H1 (cell line): ENCODE measurements at places on chromosomes 2 and 18. TPM values are rescaled to one million over a fixed set of nuclear protein-coding genes. Genes with fewer than 3 reads are reported as not detected.

The IL1B gene
- not detected in 2 replicates for total RNA-seq

The HOXD10 gene
- not detected in 2 replicates for total RNA-seq

The PUS10 gene
- total RNA-seq, result 2.2 and 3.1 TPM in 2 replicates

The SLC9A4 gene
- total RNA-seq, result not detected in 2 replicates

The PLGLB1 gene
- total RNA-seq, result 0.54 TPM in 1 of 2 replicates, not detected in the other

The FSHR gene
- not detected in 2 replicates for total RNA-seq

The GLB1L gene
- total RNA-seq, result 3.2 and 3.7 TPM in 2 replicates

The TM4SF20 gene
- total RNA-seq, result not detected in 2 replicates

The EMILIN1 gene
- total RNA-seq, result 2.9 and 3.0 TPM in 2 replicates

The ERCC3 gene
- total RNA-seq, result 48.9 and 52.3 TPM in 2 replicates

The GPR35 gene
- 0.29 TPM in 1 of 2 replicates, not detected in the other for total RNA-seq

The CNGA3 gene
- total RNA-seq, result not detected in 2 replicates

GRCh38 chr2:45851576-45852304 is 200.3 kb downstream of the PRKCE start:
- no peak for DNase-seq

- no peak for DNase-seq
Measured at GRCh38 chr2:41932241-41933045, 115.4 kb upstream of the PKDCC start.

DNA sequence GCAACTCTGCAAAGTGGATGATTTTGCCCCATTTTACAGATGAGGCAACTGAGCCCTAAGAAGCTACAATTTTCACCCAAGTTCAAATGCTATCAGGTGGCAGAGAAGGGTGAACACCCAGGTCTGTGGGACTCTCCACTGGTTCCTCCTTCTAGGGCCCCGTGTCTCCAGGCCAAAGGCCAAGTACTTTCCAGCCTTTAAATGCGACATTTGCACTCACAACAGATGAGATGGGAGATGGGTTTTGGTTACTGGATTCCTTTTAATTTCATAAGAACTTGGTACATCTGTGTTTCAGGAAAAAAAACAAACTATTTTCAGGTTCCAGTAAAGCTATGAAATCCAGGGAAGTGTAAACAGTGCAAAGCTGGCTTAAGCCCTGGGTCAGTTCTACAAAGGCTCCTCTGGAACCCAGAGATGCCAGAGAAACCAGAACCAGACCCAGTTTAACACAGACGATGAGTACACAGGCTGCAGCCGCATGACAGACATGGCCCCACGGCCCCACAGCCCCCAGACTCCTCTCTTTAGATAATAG is 361.7 kb downstream of the ANAPC1 start:
- DNase-seq, result no peak

- DNase-seq, result no peak
Measured at GRCh38 chr2:51409920-51410319, 378.0 kb upstream of the NRXN1 start.

DNA sequence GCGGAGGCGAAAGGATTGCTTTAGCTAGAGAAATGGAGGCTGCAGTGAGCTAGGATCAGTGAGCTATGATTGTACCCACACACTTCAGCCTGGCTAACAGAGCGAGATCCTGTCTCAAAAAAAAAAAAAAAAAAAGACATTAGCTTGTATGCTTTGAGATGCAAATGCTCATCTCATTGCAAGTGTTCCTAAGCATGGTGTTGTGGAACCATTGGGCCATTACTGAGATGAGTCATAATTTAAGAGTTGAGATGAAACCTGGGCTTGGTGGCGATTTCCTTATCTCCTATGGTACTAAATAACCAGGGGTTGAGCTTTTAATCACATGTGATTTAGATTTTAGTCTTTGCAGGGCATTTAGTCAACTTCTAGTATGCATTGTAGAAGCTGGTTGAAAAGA is 2.2 kb downstream of the PLEKHA3 start:
- no peak for DNase-seq

- DNase-seq, result no peak
Measured at GRCh38 chr18:58848685-58849084, 16.0 kb upstream of the ZNF532 start.

DNA sequence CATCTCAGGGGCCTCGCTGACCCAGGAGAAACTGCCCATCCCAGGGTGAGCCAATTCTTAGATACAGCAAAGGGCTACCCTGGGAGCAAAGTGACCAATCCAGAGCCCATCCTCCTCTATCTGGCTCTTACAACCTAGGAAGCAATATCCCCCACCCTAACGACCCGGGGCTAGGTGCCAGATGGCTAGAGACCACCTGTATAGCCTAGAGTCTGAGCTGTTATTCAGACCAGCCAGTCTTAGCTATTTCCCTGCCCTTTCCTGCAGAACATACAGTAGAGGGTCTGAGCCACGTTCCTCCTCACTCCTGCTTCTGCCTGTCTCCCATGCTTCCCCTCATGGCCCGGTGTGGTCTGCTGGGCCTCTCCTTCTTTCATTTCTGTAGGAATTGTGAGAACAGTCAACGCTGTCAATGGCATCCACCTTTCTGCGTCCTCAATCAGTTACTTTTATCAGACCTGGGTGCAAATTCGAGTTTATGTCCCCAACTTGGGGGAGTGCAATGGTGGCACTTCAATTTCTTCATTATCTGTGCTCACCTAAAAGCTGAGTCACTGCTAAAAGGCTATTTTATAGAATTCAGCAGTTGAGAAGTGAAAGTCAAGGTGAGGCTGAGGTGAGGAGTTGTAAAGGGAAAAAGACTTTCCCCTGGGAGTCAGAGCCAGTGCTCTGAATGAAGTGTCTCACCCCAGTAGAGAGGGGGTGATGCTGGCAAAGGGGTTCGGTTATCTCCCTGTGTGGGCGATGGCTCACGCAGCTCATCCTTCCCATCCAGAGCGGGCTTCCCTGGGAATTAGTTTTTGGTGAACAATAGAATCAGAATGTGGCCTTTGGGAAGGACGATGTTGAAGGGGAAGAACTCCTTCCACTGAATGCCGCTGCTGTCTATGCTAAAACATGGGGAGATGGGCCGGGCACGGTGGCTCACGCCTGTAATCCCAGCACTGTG is 42.4 kb downstream of the LONRF2 start:
- DNase-seq, result no peak

- no peak for DNase-seq
Measured at GRCh38 chr2:158716121-158716791, 78.9 kb upstream of the DAPL1 start.

- no peak for DNase-seq
Measured at GRCh38 chr18:62672600-62672999, 42.7 kb upstream of the PHLPP1 start.

GRCh38 chr2:219214786-219215185 is 4.0 kb downstream of the ABCB6 start:
- DNase-seq, result no peak

DNA sequence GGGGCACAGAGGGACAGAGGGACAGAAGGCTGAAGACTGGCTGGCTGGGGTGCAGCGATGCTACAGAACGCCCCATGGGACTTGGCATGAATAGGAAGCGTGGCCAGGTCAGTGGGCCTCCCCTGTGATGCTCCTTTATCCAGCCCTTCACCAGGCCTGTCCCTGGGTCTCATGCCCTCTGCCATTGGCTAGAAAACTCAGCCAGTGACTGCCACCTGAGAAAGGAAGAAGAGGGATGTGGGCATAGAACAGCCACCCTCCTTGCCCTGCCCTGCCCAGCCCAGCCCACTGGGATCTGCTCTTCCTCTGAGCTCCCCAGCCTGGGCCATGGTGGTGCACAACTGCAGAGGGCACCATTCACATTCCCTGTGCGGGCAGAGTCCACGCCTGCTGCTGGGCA is 10.5 kb upstream of the LAPTM4A start:
- no peak for DNase-seq

DNA sequence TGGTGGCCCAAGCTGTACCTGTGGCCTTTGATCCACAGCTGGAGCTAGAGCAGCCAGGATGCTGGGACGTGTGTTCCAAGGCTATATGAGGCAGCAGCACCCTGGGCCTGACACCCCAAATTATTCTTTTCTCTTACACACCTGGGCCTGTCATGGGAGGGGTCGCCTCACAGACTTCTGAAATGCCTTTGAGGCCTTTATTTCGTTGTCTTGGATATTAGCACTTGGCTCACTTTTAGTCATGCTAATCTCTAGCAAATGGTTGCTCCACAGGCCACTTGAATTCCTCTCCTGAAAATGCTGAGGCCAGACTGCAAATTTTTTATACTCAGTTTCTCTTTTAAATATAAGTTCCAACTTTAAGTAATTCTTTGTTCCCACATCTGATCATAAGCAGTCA is 22.0 kb upstream of the IL1R2 start:
- no peak for DNase-seq

GRCh38 chr2:122927197-122927596 is 1097.9 kb upstream of the CNTNAP5 start:
- DNase-seq, result peak; percentile 54

DNA sequence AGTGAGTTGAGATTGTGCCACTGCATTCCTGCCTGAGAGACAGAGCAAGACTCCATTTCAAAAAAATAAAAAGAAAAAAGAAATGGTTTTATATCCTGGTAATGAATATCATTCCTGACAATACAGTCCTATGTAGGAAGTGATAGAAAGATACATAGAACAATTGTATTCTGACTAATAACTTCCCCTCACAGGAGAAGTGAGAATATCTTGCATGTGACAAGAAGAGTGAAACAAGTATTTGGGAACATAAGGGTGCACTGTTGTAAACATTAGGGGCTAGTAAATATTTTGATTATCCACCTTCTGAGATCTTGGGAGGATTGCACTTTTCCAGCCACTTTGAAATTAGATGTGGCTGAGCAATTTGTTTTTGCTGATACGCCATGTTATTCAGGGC is 40.7 kb downstream of the KLHL14 start:
- DNase-seq, result no peak

DNA sequence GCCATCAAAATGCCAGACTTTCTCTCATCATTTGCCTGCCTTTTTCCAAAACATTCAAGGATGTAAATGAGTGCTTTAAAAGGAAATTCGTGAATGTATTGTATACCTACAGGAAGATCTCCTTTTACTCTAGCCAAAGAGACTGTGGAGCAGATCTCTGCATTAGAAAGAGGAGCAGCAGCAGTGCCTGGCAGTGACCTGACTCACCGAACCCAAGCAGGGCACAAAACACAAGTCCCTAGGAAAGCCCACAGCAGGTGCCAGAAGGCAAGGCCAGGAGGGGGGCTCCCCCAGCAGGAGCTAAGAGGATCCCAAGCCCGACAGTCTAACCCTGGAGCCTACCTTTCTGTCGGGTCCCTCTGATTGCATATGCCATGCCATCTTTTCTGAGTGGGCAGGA is 47.9 kb downstream of the L3MBTL4 start:
- peak; percentile 23 for DNase-seq

DNA sequence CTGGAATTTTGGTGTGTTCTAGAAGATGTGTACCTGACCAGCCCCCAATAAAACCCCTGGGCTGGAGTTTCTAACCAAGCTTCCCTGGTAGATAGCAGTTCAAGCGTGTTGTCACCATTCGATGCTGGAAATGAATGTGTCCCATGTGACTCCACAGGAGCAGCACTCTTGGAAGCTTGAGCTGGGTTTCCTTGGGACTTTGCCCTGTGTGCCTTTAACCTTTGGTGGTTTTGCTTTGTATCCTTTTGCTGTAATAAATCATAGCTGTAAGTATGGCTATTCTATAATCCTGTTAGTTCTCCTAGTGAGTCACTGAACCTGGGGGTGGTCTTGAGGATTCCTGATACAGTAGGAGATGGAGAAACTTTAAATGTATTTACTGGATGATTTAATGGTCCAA is 65.2 kb downstream of the KLHL14 start:
- DNase-seq, result no peak

DNA sequence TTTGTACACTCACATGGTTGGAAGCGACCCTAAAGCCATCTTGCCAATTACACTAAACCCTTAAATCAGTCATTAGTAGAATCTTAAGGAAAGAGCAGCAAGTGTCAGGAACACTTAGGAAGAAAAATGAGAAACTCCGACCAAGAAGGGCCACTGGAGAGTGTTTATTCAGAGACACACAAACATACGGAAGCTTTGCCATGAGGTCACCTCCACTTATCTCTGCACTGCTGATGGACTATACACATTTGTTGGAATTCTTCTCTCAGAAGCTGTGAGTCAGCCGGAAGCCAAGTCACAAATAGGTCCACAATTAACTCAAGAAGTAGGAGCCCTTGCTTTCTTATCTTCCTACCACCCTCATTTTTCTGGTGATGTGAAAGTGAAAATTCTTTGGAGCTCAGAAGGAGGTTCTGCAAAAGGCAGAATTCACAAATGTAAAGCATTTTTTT is 21.6 kb downstream of the BMP10 start:
- no peak for DNase-seq

DNA sequence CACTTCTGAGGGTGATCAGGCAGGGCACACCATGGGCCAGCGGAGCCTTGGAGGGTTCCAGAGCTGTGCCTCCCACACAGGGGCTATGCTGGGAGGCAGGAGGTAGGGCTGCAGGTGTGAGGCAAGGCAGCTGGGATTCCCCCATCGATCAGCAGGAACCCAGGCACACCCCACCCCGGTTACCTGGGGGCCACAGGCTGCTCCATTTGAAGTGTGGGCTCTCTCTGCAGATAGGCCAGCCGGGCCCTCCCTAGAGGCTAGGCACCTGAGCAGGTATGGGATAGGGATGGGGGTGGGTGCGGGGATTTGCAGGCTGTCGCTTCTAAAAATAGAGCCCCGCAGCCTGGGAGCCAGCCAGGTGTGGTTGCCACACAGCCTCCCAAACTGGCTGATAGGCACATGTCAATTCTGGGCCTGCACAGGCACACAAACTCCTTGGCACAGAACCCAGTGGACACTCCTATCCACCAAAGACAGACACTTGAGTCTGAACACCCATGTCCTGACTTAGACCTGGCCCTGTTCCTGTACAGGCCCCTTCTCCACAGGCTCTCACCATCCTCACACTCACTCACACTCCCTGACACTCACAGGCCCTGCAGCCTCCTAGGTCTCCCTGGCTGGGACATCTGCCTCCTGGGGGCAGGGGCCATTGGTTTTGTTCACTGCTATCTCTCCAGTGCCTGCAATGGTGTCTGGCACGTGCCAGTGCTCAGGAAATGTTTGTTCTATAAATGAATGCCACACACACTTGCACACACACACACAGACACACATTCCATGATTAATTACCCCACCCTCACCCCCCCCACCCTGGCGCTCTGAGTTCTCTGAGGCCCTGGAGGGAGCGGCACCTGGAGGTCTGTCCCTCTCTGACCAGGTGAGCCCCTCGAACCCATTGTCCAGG is 73.4 kb downstream of the ZFP36L2 start:
- no peak for DNase-seq

DNA sequence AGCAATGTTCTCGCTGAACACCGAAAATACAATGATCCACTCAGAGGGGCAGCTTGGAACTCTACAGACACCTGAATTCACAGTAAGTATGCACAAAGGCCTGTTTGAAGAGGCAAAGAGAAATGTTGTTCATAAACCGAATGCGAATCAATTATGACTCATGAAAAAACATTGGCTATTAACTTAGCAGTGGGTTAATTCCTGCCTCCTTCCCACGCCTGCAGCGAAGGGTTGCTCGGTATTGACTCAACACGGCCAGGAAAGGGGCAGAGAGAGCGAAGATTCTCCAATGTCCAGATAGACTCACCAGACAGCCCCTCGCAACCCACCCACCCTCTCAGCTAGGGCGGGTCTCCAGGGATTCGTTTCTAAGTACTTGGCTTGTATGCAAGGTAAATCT is 9.4 kb downstream of the CRACDL start:
- no peak for DNase-seq

GRCh38 chr18:50424877-50425690 is 50.2 kb downstream of the SKA1 start:
- no peak for DNase-seq

GRCh38 chr2:240983996-240984498 is 14.4 kb upstream of the SNED1 start:
- DNase-seq, result no peak
